ENCODE measurements at places on chromosomes 2 and 18.

GRCh38 chr2:111116843-111117597 is 3.7 kb upstream of the BCL2L11 start:
- peak; percentile 34 for DNase-seq

- no peak for DNase-seq
Measured at GRCh38 chr2:8159211-8159965, 522.5 kb upstream of the ID2 start.

DNA sequence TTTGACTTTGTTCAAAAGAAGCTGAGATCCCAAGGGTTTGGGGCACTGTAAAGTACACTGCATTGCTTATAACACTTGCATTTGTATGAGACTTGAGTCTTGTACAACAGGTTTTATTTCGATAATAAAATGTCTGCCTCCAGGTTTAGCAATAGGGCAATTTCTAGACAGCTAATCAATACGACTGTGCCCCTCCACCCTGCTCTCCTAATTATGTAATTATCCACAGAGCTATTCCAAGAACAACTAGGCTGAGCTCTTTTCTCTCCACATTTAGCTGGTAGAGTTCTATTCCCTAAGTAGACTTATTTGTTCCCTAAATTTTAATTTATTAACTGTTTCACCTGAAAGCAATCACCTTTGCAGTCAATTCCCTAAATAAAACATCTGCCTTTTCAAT is 52.9 kb upstream of the LINC00305 start:
- no peak for DNase-seq

DNA sequence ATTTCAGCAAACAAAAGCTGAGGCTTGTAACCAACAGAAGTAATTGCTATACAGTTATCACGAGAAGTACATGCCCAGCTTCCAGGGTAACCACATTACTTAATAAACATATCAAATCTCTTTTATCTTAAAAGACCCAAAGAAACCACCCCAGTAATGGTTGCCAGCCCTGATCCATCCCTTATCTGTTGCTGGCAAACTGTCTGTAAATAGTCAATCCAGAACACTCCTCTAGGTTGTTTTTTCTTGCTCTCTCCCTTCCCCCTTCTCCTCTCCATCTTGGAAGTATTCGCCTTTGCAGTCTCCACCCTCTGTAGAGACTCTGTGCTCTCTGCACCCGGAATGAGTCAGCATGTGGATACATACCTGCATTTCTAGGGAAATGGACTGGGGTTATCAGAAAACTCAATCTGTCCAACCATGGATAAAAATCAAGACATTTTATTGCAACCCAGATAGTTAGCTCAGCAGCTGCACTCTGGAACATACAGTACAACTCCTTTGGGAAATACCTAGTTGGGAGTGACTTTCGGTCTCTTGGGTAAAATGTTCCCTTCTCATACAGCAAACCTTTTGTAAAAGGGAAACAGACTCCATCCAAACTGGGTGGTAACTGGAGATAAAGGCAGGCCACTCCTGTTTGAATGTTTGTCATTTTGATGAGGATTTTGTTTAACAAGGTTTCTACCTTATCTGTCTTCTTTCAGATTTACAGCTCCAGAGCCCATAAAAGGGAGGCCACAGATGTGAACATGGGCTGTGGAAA is 123.5 kb upstream of the FOSL2 start:
- DNase-seq: no peak

- DNase-seq: peak; percentile 68
Measured at GRCh38 chr2:84925724-84926376, 20.4 kb downstream of the TMSB10 start.

GRCh38 chr18:4455113-4455811 is at the start of gene DLGAP1:
Gene DLGAP1 (minus strand): TSS chr18:4455307.
- DNase-seq: peak; percentile 60

DNA sequence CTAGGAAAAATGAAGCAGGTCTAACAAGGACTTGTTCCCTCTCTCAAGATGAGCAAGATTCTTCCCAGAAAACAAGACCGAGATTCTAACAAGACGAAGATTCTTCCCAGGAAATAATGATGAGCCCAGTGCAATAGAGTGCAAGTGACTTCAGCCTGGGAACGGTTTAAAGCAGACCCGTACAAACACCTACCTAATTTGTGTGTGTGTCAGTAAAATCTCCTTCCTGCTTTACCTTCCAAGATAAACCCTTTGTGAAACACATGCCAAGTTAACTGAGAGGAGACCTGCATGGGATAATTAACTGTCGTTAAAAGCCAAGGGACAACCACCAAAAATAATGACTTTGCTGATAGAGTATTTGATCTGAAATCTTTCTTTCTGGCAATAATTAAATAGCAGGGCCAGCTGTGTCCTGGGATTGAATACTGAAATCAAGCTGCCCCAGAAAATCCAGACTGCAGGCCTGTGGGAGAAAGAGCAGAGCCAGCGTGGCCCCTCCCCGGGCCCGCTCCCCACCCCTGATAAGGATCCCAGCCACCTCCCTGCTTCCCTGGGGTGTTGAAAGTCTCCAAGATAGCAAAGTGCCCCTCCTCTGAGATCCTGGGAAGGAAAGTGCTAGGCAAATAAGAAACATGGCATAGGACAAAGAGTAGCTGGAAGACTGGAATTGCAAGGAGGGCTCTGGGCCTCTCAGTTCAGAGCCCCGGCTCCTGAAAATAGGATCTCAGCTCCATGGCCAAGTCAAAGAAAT is 145.5 kb downstream of the CYP26B1 start:
- no peak for DNase-seq

GRCh38 chr2:64787698-64788097 is 134.0 kb upstream of the SERTAD2 start:
- DNase-seq: no peak

GRCh38 chr2:177622521-177622920 is 229.9 kb downstream of the AGPS start:
- DNase-seq: no peak

DNA sequence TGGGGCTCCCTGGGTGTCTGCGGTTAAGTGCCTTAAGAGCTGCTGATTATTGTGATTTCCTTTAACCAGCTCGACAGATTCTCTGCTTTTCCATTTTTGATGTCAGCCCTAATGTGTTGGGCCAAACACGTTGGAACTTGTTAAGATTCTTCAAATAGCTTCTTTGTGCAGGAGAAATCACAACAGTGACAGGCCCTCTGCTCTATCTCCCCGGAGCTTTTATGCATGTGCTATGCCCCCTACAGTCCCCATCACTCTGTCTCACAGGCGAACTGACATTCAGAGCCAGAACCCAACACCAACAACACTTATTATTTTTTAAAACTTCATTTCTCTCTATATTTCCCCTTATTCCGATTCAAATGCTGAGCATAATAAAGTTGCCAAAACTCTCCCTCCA is 371.7 kb upstream of the CELF4 start:
- DNase-seq: no peak

DNA sequence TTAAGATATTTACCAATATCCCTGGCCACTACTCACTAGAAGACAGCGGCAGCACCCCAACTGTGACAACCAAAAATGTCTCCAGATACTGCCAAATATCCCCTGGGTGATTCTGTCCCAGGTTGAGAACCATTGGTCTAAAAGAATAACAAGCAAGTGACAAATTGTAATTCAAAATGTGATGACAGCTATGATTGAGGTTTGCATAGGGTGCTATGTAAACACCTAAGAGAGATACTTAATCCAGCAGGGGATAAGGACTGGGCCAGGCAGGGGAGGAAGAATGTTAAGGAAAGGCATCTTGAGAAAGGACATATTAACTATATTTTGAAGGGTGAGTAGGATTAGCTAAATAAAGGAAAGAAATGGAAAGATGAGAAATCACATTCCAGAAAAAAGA is 38.0 kb upstream of the ENOSF1 start:
- no peak for DNase-seq

DNA sequence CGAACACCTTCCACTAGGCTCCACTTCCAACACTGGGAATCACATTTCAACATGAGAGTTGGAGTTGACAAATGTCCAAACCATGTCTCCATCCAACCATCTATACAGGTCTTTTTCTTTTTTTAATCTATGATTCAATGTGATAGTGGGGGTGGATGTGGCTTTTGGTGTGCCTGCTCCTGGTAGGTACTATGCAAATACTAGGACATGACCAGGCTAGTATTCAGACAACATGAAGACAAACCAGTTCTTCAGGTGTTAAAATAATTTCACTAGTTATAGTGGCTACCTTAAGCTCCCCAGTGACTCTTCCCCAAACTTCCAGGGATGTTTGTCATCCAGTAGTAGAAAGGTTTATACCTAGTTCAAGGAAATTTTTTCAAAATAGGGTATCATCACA is 387.5 kb downstream of the CDH2 start:
- no peak for DNase-seq

DNA sequence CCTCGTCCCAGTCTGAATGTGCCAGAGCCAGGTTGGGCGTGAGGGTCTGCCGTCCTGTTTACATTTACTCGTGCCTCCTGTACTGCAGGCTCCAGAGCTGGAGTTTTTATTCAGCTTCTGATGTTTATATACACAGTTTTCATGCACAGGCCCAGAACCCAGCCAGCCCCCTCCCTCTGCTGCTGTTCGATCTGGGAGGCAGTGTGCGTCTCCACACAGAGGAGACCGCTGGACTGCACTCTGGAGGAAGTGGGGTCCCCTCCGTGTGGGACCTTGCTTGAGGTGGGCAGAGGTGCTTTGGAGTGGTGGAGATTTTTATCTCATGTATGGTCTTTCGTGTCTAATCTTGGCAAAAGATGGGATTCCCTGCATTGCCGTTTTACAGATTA is 90.6 kb downstream of the GLI2 start:
- DNase-seq: no peak

GRCh38 chr2:160522951-160523710 is 29.5 kb upstream of the RBMS1 start:
- no peak for DNase-seq

DNA sequence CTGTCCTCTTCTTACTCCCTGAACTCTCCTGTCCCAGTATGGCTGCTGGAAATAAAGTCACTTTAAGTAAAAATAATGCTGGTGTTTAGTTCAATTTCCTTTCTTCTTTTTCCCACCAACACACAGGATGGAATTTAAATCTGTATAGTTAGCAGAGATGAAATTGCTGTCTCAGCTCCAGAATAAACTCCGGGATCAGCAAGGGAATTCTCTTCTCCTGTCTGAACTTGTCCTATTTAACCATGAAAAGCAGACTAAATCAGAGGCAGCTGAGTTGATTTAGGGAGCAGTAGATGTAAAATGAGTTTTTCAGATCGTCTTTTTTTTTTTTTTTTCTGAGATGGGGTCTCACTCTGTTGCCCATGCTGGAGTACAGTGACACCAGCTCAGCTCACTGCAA is 25.9 kb downstream of the TTLL4 start:
- no peak for DNase-seq

DNA sequence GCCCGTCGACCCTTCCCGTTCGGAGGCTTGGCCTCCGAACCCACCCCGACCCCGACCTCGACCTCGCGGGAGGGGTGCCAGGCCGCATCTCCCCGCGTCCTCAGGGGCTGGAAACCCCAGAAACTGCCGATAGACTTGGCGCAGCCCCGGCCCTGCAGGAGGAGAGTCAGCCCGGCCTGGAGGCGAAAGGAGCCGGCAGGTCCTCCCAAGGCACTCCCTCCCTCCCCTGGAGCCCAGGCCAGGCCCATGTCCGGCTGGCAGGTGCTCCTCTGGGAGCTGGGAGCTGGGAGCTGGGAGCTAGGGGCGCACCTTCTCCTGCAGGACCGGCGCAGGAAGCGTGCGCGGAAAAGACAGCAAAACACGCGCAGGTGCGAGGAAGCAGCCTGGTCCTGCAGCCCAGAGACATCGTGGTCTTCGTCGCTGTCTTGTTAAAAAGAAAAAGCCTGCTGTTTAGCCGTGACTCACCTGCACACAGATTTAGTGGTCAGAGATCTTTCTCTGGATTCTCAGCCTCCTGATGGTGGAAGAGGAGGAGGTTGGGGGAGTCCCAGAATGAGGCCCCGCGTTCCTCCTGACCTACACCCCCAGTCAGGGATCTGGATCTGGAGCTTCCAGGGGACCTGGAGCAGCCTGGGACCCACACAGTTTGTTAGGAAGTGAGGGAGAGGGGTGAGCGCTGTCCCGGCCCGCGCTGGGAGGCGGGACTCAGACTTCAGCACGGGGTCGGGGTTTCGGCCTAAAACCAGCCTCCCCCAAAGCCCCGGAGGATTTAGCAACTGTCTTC is 660 bp upstream of the MBP start:
- no peak for DNase-seq

DNA sequence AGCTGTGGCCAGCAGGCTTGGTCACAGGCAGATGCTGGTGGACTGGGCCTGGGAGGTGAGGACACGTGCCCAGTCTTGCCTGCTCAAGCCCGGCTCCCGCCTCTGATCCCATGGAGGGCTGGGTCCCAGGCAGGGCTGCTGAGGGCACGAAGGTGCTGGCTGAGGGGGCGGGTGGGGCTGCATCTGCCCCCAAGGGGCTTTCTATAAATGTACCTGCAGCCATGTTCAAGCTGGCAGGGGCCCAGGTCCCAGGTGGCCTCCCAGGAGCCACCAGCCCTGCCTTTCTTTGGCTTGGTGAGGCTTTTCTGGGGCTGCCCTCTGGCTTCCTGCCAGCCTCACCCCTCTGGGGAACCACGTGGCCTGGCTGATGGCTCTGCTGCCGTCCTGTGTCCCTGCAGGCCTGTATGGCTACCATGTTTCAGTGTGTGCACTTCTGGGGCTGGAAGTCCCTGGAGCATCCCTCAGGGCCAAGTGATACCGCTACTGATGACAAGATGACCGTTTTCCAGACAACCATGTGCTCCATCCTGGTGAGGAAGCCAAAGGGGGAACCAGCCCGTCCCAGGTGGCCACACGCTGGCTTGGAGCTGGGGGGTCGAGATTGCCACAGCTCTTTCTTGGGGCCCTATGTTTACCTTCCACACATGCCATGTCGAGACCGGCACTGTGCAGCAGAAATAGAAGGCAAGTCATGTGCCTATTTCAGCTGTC is 23.2 kb downstream of the HJURP start:
- no peak for DNase-seq

Data from C1 segment of cervical spinal cord (tissue), 14 donors.